Psoas muscle (tissue), 8 donors: ENCODE measurements at places on chromosomes 4 and X. TPM values are rescaled to one million over a fixed set of nuclear protein-coding genes. Genes with fewer than 3 reads are reported as not detected.

CT45A3 gene
- not detected for total RNA-seq

AMBN gene
- not detected for total RNA-seq

RIBC1 gene
- total RNA-seq, result 0.14 TPM

- no peak overlapping the region for H3K27ac ChIP-seq
- no peak for DNase-seq
- no peaks in the 10 kb centered on the region for H3K36me3 ChIP-seq
- H3K4me1 ChIP-seq, result peaks cover 28% of the 10 kb centered on the region
- H3K27me3 ChIP-seq, result no peaks in the 10 kb centered on the region
- H3K4me3 ChIP-seq, result no peak overlapping the region
These were observed 26.7 kb downstream of the SH3RF1 start for GRCh38 chr4:169243825-169244609.

DNA sequence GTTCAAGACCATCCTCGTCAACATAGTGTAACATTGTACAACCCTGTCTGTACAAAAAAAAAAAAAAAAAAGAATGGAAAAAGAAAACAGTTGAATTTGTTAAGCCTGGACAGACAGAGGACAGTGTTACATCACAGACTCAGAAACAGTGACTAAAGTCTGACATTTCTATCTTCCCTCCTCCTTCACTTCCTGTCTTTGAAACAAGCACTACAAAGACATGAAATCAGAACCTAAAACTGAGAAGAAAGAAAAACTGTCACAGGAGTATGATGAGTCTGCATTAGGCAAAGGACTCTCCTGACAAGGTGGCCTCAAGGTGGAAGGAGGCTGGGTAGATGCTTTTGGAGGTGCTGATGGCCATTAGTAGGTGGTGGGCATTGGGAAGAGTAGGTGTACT lies 126.7 kb downstream of the RBM47 start:
- H3K4me3 ChIP-seq, result no peak overlapping the region
- DNase-seq, result no peak
- no peak overlapping the region for H3K27ac ChIP-seq
- H3K27me3 ChIP-seq, result no peaks in the 10 kb centered on the region
- no peaks in the 10 kb centered on the region for H3K4me1 ChIP-seq
- H3K36me3 ChIP-seq, result no peaks in the 10 kb centered on the region

DNA sequence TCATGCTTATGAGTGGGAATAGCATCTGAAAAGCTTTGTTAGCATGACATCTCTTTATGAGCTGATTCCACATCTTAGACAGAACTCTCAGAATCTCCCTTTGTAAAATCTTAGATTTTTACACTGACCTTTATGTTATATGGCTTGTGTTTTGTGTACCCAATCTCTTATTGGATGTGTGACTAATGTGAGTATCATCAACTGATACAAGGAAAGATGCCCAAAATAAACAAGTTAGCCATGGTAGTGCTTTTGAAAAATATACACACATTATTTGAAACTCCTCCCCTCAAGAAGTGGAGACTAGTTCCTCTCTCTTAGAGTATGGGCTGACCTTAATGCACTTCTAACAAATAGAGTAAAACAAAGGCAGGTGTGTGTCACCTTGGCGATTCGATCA lies 160.1 kb upstream of the NRK start:
- DNase-seq, result no peak
- H3K4me3 ChIP-seq, result no peak overlapping the region
- no peaks in the 10 kb centered on the region for H3K36me3 ChIP-seq
- H3K27ac ChIP-seq, result no peak overlapping the region
- H3K4me1 ChIP-seq, result no peaks in the 10 kb centered on the region
- no peaks in the 10 kb centered on the region for H3K27me3 ChIP-seq

- DNase-seq, result no peak
- no peak overlapping the region for H3K27ac ChIP-seq
- no peak overlapping the region for H3K4me3 ChIP-seq
- H3K27me3 ChIP-seq, result no peaks in the 10 kb centered on the region
- no peaks in the 10 kb centered on the region for H3K36me3 ChIP-seq
- no peaks in the 10 kb centered on the region for H3K4me1 ChIP-seq
These were observed 135.8 kb upstream of the GUCY1A1 start for GRCh38 chr4:155530857-155531256.

DNA sequence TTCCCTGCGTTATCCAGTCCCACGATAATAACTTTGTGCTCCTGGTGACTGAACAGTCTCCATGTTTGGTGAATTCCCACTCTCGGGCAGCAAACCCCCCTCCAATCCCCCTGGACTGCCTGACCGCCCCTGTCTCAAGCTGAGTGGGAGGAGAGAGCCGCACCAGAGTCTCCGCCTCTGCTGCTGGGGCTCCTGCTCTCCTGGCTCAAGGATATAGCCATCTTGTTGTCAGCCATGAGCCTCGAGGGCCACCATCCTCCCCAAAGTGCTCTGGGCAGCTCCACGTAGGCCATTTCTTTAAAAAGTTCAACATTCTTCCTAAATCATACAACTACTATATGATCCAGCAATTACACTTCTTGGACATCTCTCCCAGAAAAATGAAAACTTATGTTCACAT lies 49.3 kb upstream of the PGRMC1 start:
- DNase-seq, result no peak
- H3K36me3 ChIP-seq, result no peaks in the 10 kb centered on the region
- no peak overlapping the region for H3K4me3 ChIP-seq
- no peaks in the 10 kb centered on the region for H3K4me1 ChIP-seq
- H3K27me3 ChIP-seq, result no peaks in the 10 kb centered on the region
- no peak overlapping the region for H3K27ac ChIP-seq

DNA sequence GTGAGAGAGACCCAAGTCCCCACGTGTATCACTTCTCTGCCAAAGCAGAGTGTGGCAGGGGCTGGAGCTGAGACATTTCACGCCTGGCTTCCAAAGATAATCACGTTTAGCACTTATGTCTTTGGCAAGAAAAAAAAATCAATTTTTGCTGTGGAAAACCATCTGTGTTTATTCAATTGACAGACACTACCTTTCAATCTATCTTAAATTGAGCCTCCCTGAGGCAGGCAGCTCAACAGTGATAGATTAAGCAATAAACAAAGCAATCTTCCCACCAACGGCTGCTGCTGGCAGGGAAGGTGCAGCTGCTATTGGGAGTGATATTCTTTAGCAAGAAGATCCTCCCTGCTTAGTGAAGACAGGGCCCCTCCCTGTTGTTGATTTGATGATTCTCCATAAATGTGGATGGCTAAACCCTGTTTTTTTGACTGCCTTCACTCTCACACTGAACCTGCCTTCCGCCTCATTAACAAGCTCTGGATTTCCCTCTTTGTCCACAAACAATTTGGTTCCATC lies 11.6 kb upstream of the MAGEB17 start:
- H3K36me3 ChIP-seq, result no peaks in the 10 kb centered on the region
- no peak for DNase-seq
- H3K27me3 ChIP-seq, result no peaks in the 10 kb centered on the region
- H3K4me1 ChIP-seq, result no peaks in the 10 kb centered on the region
- no peak overlapping the region for H3K27ac ChIP-seq
- H3K4me3 ChIP-seq, result no peak overlapping the region

- H3K4me1 ChIP-seq, result peaks cover 8% of the 10 kb centered on the region
- H3K4me3 ChIP-seq, result no peak overlapping the region
- no peak overlapping the region for H3K27ac ChIP-seq
- DNase-seq, result no peak
- no peaks in the 10 kb centered on the region for H3K36me3 ChIP-seq
- no peaks in the 10 kb centered on the region for H3K27me3 ChIP-seq
These were observed 7.7 kb downstream of the SCML1 start for GRCh38 chrX:17744896-17745523.

DNA sequence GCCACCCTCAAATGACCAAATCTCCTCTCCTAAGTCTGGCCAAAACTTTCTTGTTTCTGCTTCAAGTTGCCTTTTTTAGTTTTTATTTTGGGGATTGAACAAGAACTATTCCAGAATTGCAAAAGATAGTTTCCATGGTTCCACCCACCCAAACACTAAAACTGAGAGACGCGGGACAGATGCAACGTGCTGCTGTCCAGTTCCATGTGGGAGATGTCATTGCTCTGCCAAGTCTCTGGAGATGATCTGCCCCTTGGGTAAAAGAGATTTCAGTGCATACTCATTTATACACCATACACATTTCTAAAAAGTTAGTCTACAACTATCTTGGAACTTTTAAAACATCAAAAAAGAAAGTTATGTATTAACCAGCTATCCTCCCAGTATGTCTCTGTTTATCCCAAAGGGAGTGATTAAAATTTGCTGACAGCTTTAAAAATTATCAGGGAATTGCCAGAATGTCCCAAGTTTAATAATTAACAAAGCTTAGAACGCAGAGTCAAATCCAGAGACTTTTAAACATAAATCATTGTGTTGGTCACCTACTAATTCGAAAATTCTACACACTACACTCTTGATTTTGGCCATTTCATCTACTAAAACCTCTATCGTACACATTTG lies 3.2 kb downstream of the MAOB start:
- no peak overlapping the region for H3K4me3 ChIP-seq
- no peaks in the 10 kb centered on the region for H3K36me3 ChIP-seq
- H3K4me1 ChIP-seq, result no peaks in the 10 kb centered on the region
- H3K27me3 ChIP-seq, result no peaks in the 10 kb centered on the region
- DNase-seq, result no peak

- H3K4me1 ChIP-seq, result peaks cover 2% of the 10 kb centered on the region
- H3K27ac ChIP-seq, result no peak overlapping the region
- no peak overlapping the region for H3K4me3 ChIP-seq
- no peaks in the 10 kb centered on the region for H3K27me3 ChIP-seq
These were observed 35.0 kb upstream of the APLN start for GRCh38 chrX:129689796-129690195.

GRCh38 chr4:174254613-174255012 lies 28.9 kb downstream of the FBXO8 start:
- no peaks in the 10 kb centered on the region for H3K36me3 ChIP-seq
- no peak overlapping the region for H3K4me3 ChIP-seq
- no peak for DNase-seq
- H3K27me3 ChIP-seq, result no peaks in the 10 kb centered on the region
- no peak overlapping the region for H3K27ac ChIP-seq

DNA sequence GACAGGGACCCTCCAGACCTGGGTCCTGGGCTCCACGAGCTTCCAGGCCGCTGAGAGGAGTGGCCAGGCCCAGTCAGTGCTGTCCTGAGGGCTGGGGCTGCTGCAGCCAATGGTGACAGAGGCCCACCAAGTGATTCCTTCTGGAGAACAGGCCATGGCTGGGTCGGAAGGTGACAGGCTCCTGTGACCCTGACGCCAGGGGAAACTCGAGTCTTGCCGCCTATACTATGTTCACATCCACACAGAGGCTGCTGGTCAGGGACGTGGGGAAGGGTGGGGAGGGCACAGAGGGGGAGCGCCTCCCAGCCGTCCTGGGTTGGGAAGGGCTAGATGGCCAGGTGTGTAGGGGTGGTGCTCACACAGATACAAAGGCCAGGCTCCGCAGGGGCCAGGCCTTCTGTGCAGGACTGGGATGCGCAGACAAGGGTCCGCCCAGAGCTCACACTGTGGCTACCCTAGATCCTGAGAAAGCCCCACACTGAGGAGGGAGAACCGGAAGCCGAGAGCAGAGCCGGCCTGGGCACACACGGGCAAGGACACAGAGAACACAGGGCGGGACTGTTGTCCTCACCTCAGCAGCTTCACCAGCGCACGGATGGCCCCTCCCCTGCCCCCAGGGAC lies 81.4 kb downstream of the HTRA3 start:
- no peak overlapping the region for H3K4me3 ChIP-seq
- H3K27me3 ChIP-seq, result no peaks in the 10 kb centered on the region
- DNase-seq, result no peak
- no peaks in the 10 kb centered on the region for H3K36me3 ChIP-seq

GRCh38 chr4:108094131-108094530 lies 74.6 kb downstream of the LEF1 start:
- no peak overlapping the region for H3K4me3 ChIP-seq
- H3K27me3 ChIP-seq, result no peaks in the 10 kb centered on the region
- no peak for DNase-seq
- H3K36me3 ChIP-seq, result no peaks in the 10 kb centered on the region
- H3K27ac ChIP-seq, result no peak overlapping the region

DNA sequence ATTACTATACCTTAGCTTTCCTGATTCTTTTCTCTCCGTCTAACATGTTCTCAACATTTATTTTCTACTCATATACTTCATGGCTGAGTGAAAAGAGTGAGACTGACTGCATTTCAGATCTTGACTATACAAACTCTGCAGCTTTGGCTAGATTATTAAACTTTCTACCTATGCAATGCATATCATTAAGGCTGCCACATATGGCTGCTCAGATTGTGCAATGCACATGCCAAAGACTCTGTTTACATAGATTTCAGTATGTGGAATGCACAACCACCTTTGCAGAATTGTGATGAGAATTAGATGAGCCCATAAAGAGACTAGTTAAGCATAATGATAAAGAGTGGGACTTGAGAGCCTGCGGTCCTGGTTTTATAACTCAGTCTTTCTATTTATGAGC lies 196.5 kb downstream of the BMPR1B start:
- no peak for DNase-seq
- no peaks in the 10 kb centered on the region for H3K27me3 ChIP-seq
- H3K4me3 ChIP-seq, result no peak overlapping the region
- H3K36me3 ChIP-seq, result no peaks in the 10 kb centered on the region
- H3K4me1 ChIP-seq, result no peaks in the 10 kb centered on the region

DNA sequence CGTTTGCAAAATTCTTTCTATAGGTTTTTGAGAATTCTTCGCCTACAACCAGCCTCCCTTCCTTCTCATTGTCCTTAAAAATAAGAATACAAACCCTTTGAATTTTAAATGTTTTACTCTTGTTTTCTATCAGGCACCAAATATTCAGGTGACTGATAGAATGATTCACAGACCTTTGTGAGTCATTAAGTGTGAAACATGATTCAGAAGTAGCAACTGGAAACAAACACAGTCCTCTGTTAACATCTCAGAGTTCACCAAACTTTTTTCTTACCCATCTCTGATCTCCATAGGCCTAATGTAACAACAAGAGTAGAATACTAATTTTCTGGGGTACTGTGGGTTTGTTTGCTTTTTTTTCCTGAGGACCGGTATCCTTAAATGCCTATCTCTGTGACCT lies 63.4 kb upstream of the MAB21L2 start:
- no peak overlapping the region for H3K4me3 ChIP-seq
- H3K4me1 ChIP-seq, result no peaks in the 10 kb centered on the region
- DNase-seq, result no peak
- H3K36me3 ChIP-seq, result no peaks in the 10 kb centered on the region

GRCh38 chrX:109732017-109732801 lies 848 bp downstream of the ACSL4 start:
- peak overlapping the region; percentile 88 for H3K4me3 ChIP-seq
- H3K36me3 ChIP-seq, result no peaks in the 10 kb centered on the region
- DNase-seq, result no peak
- no peaks in the 10 kb centered on the region for H3K27me3 ChIP-seq
